ENCODE measurements at places on chromosomes 7 and 10. TPM values are rescaled to one million over a fixed set of nuclear protein-coding genes. Genes with fewer than 3 reads are reported as not detected.

DNA sequence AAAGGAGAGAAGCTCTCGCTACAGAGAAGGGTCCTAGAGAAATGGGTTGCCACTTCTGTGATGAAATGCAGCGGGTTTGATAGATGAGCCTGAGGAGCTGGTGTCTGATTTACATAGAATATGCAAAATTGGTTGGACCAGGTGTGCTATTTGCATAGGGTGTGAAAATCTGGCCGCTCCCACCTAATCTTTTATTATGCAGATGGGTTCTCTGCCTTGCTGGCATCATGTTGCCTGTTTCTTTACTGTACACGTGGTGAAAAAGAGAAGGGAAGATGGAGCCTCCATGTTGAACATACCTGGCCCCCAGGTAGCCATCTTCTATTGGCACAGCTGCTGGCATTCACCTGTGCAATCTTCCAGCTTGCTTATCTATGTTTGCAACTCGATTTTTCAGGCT is 212.2 kb downstream of the ANKRD7 start:
- DNase-seq = no peak

POLR2J2 gene
- total RNA-seq = 10.0 TPM

PDK4 gene
- total RNA-seq = 294 TPM

- DNase-seq = no peak
These were observed 29.9 kb upstream of the HBP1 start for GRCh38 chr7:107138696-107139420.

DNA sequence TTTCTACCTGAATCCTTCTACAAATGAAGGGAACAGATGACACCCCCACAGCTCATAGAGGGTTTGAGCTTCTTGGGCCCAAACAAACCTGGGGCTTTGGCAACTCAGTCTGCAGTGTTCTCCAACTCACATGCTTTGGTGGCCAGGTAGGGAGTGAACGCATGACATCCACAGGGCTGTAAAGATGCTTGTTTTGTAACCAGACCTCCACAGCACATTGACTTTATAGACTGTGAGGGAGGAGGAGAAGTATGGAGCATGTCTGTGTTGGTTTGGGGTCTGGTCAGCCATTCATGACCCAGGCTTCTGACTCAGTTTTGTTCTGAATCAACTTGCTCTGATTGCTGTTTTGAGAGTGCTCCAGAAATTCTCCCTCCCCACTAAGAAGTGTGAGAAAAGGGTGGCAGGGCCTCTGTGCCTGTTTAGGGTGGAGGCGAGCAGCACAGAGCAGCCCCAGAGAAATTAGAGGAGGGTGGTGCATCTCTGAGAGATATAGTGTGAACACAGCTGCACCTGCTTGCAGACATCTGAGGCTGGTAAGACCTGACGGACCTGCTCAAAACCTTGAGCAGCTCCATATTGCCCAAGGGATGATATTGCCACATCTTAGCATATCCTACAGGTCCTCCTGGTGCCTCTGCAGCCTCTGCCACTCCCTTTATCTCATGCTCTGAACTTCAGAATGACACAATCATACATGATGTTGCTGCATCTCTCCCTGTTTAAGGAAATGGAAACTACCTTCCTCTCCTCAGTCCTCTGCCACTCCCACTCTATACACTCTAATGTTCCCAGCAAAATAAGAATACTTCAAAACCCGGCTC is 287.7 kb downstream of the ABCA13 start:
- no peak for DNase-seq

MMP21 gene
- 0.16 TPM for total RNA-seq

STEAP4 gene
- 125 TPM for total RNA-seq

SORCS3 gene
- not detected for total RNA-seq

DNA sequence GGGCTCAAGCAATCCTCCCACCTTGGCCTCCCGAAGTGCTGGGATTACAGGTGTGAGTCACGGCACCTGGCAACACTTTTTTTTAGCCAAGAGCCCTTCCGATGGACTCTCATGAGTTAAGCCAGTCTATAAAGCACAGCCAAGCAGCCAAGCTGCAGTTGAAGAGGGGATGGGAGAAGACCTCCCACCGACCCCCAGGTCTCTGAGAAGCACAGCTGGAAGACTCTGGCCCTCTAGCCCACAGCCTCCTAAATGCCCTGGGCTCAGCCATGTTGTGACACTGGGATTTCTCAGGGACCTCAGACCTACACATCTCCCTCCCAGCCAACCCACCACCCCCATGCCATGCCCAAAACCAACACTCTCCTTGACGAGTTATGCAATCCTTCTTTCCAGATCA is 31.1 kb downstream of the CALML3 start:
- DNase-seq = peak; percentile 51

LRRC4 gene
- total RNA-seq = 11.2 TPM

DNA sequence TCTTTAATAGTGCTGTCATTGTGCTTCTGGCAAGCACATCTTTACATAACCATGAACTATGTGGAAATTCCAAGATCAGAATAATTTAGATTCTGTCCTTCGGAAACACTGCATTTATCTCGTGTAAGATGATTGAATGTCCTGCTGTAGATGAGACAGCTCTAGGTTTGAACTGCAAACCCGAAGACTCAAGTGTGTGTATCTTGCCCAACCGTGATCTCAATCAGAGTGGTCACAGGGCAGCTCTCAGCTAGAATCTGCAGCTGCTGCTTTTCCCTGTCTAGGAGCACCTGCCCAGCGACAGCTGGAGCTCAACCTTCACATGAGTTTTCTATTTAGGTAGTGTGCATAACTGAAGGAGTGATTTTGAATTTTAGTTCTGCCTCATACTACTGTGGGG is 17.5 kb upstream of the KIF20B start:
- DNase-seq = no peak

UBTD1 gene
- 15.1 TPM for total RNA-seq

Data from aorta (tissue), 5 donors.